ENCODE measurements at places on chromosomes 1 and 21.

- no peak for DNase-seq
Observed at GRCh38 chr1:209399800-209400199, 183.7 kb upstream of the CAMK1G start.

GRCh38 chr1:87403061-87403820, 74.6 kb downstream of the LMO4 start:
- no peak for DNase-seq

DNA sequence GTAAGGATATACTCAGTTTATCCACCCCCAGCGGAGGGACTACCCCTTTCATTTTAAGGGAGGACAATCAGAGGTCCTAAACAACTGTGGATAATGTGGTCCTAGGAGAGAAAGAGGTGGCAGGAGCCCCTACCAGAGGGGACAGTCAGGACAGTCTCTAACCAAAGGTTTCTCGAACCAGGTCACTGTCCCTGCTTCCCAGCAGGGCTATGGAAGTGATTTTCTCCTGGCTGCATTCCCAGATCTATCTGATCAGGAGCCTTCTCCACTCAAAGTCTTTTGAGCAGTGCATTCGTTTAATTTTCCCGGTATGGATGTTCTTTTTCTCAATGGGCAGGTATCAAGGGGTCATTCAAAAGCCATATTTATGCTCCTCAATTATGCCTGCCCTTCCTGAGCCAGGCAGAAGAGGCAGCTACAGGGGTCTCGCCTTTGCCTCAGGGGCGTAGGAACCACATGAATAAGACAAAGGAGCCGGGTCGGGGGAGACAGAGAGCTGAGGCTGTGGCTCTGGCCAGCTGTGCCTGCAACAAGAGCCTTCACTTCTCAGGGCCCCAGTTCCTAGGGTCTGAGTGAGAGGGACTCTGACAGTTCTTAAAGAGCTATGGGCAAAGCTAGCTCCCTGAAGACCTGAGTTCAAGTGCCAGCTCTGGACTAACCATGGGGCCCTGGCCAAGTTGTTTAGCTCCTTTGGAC, 62.5 kb upstream of the DMRTB1 start:
- DNase-seq: no peak

GRCh38 chr21:38999161-38999560, 184.1 kb downstream of the PSMG1 start:
- no peak for DNase-seq

GRCh38 chr1:30907481-30908315, 860 bp downstream of the SDC3 start:
- DNase-seq: no peak

DNA sequence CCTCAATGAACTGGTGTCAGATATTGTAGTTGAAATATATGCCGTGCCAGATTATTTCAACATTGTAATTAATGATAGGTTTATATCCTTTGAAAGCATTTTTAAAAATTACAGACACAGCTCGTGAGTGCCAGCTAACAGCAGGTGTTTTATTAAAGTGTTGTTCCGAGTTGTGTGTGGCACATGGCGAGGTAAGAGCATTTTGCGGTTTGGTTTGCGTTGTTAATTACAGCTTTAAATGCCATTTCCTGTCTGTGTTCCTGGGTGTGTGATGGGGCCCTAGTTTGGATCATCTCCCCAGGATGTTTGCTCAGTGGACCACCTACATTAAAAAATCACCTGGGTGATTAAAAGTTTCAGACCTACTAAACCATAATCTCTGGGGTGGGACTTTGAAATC, 97.4 kb downstream of the PRDM2 start:
- no peak for DNase-seq

DNA sequence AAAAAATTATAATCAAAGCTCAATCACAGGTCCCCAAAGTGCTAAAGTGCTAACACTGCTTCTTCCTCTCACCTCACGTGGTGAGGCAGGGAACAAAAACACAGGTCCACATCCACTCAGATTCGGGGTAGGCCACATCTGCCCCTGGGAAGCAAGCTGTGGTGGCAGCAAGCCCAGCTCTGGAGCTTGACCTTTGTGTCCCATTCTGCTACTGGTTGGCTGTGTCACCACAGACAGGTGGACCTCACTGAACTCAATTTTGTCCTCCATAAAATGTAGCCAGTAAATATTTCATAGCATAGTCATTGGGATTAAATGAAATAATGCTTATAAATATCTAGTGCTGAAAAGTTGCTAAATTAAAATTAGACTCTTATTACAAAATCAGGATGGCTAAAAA, 8.5 kb downstream of the AZIN2 start:
- no peak for DNase-seq

- DNase-seq: no peak
Observed at GRCh38 chr1:39779137-39779536, 8.0 kb upstream of the OXCT2 start.

DNA sequence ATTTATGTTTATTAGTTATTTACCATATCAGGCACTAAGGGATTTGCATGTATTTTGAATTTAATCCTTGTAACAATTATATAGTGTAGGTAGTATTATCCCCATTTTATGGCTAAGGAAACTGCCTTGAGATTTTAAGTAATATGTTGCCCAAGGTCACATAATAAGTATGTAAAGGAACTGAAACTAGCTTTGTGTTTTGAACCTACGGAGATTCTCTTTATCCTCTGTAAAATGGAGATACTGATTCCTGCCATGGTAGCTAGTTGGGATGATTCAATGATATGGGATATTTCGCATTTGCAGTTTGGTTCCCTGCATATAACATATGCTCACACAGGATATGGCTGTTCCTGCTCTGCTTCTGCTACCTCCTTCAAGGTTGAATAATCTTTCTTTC, 144.3 kb downstream of the ST6GALNAC3 start:
- DNase-seq: no peak

- peak; percentile 33 for DNase-seq
Observed at GRCh38 chr1:62891956-62892562, 108.1 kb downstream of the ATG4C start.

DNA sequence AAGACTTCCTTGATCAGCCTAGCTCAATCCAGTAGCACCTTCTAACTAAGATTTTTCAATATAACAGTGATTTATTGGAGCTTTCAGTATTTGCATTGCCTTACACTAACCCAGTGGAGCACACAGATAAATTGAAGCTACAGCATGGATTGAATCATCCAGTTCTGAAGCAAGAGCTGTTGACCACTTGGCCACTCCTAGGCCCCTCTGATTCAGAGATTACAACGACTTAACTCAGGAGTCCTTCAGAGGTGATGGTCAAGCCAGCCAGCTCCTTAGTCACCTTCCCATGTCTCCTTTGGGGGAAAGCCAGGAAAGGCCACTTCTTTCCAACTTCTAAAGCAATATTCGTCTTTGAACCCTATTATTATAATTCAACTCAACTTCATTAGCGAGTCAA, 151.8 kb downstream of the TENT5C start:
- DNase-seq: no peak

- DNase-seq: no peak
Observed at GRCh38 chr1:169497317-169497716, 11.6 kb upstream of the SLC19A2 start.

GRCh38 chr1:112557385-112557784, 48.6 kb downstream of the WNT2B start:
- DNase-seq: no peak

DNA sequence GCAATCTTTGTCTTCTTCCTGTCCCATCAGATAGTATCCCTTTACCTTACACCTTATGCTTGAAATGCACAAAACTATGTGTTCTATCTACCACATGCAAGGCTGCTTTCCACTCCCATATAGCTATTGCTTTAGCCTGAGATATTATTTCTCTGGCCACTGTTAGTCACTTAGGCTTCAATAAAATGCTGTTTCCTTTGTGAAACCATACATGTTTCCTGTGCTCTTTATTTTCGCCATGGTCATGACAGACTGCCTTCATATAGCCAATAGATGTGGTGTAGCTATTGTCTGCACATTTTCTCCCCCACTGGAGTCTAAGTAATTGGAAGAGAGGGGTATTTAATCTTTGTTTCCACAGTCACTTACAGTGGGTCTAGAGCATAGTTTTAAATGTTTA, 108.4 kb downstream of the GREM2 start:
- DNase-seq: no peak

- no peak for DNase-seq
Observed at GRCh38 chr1:27967106-27967883, 7.5 kb downstream of the XKR8 start.

DNA sequence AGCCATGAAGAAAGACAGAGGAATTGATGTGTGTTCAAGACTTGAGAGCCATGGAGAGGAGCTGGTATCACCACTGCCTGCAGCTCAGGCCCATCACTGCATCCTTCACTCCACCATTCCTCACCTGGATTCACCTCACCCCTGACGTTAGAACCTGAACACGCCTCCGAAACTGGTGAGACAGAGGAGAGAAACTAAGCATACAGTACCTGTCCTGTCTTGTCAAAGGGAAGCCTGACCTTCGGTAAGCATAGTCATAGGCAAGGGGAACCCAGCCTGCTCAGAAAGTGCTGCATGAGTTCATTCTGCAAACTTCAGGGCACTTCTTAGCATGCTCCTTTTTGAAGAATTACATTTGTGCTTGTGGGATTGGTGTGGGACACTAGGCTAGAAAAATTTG, 425.8 kb downstream of the DSCAM start:
- no peak for DNase-seq

GRCh38 chr1:44808063-44808937, at the start of gene BTBD19:
Gene BTBD19, plus strand, starts transcription at chr1:44808523. Its CDS starts 298 bp downstream, at chr1:44808821.
- no peak for DNase-seq

DNA sequence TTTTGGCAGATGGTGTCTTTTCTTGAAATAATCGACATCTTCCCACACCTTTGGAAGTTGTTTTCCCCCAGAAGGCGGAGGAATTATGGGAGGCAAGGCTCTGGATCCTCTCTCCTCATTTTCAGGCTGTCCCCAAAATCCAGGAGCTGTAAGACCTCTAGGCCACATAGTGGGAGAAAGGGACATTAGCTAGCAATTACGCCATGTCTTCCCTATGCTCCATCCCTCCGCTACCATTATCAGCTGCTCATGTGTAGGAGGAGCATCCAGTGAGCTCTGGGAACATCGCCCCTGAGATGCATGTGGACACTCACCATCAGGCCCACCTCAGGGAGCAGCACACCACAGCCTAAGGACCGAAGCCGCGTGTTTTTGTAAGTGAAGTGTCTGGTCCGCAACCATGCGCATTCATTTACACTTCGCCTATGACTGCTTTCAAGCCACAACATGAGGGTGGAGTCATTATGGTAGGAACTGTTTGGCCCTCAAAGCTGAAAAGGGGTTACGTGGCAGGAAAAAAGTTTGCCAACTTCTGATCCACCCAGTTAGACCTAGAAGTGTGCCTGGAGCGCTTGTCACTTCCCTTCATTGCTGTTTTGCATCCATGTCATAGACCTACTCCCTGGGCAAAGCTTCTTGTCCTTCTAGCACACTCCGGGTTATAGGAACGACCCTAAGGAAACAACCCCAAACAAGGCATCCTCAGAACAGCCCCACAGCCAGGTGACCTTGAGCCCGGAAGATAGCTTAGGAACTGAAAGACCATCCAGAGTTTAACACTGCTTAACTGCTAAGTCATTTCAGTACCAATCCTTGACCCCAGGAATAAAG, 85.5 kb downstream of the C1orf94 start:
- DNase-seq: no peak

DNA sequence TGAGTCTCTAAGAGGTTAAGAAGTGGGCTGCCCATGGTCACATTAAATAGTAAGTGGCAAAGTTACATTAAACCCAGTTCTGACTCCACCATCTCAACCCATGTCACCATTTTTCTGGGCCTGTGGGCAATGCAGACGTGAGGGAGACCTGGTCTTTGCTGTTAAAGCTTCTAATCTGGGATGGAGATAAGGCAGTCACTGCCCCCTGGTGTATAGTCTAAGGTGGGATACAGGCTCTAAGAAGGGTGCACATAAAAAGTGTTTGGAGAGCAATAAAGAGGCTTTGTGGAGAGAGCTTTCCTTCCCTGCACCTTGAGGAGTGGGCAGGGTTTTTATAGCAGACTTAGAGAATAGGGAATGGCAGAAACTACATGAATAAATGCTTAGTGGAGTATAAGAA, 141.3 kb downstream of the ROR1 start:
- DNase-seq: no peak

DNA sequence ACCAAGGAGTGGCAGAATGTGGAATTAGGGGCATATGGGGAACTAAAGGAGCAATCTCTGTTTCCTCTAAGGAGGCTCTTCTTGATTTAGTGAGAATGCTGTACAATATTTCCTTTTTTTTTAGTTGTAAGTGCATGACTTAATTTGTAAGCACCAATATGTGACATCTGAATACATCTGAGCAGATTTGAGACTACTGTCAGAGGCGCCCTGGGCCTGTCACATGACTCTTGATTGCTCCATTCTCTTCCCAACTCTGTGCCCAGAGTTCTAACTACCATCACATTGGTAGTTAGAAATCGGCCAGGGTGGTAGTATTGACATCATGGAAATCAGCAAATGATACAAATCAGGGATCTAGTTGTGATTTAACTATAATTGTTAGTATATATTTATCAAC, 110.1 kb upstream of the LMO4 start:
- DNase-seq: no peak

GRCh38 chr1:43982808-43983207, 3.8 kb downstream of the B4GALT2 start:
- no peak for DNase-seq

GRCh38 chr1:3657096-3657475, 4.8 kb downstream of the TP73 start:
- no peak for DNase-seq

- DNase-seq: no peak
Observed at GRCh38 chr1:194734970-194735369, 1548.6 kb upstream of the B3GALT2 start.

- DNase-seq: no peak
Observed at GRCh38 chr1:3732434-3733093, 19.7 kb upstream of the CCDC27 start.

GRCh38 chr21:41923631-41924367, 30.0 kb downstream of the C2CD2 start:
- no peak for DNase-seq

DNA sequence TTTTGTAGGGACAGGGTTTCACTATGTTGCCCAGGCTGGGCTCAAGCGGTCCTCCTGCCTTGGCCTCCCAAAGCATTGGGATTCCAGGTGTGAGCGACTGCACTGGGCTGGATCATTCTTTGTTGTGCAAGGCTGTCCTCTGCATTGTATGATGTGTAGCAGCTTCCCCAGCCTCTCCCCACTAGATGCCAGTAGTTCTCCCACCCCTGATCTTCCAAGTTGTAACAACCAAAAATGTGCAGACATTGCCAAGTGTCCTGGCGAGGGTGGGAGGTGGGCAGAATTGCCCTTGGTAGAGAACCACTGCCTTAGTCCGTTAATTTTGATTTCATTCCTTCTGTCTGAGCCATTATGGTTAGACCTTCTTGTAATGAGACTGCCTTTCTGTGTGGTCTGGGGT, 7.2 kb downstream of the GALNT2 start:
- no peak for DNase-seq

DNA sequence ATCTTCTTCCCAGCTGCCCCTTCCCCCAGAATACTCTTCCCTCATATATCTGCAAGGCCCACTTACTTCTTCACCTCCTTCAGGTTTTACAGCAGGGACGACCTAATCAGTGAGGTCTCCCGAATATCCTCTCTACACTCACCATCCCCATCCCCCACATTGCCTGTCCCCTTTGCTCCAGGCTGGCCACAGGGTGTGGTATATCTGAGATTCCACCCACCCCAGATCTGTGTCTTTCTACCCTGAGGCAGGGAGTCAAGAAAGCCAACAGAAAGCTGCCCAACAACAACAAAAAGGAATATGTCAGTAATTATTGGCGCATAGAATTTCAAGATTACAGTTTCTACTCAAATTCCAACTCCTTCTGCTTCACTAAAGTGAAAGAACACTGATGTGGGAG, 30.0 kb upstream of the OPRD1 start:
- DNase-seq: no peak
